ENCODE measurements at places on chromosomes 2 and 18. TPM values are rescaled to one million over a fixed set of nuclear protein-coding genes. Genes with fewer than 3 reads are reported as not detected.

TDRD15 gene
- not detected for total RNA-seq

RFTN2 gene
- 3.7 TPM for total RNA-seq

ARHGAP28 gene
- 7.4 TPM for total RNA-seq

TRMT61B gene
- total RNA-seq, result 11.1 TPM

IHH gene
- not detected for total RNA-seq

ASAP2 gene
- 17.8 TPM for total RNA-seq

KRTCAP3 gene
- not detected for total RNA-seq

CAVIN2 gene
- total RNA-seq, result 28.5 TPM

CD8A gene
- not detected for total RNA-seq

PLCD4 gene
- 0.67 TPM for total RNA-seq

AGPS gene
- total RNA-seq, result 27.8 TPM

AGXT gene
- not detected for total RNA-seq

GPR39 gene
- total RNA-seq, result 3.7 TPM

TMEM247 gene
- not detected for total RNA-seq

LAMA1 gene
- total RNA-seq, result 6.2 TPM

AKAIN1 gene
- total RNA-seq, result not detected

ABCG5 gene
- not detected for total RNA-seq

STEAP3 gene
- total RNA-seq, result 30.8 TPM

HRH4 gene
- not detected for total RNA-seq

ALPP gene
- total RNA-seq, result not detected

MC2R gene
- not detected for total RNA-seq

FAM98A gene
- total RNA-seq, result 45.6 TPM

PRKAG3 gene
- total RNA-seq, result not detected

ALK gene
- total RNA-seq, result not detected

LYPD6 gene
- total RNA-seq, result 4.5 TPM

VSNL1 gene
- total RNA-seq, result 1.0 TPM

ROCK2 gene
- 17.0 TPM for total RNA-seq

CDH2 gene
- 12.0 TPM for total RNA-seq

KIF1A gene
- total RNA-seq, result not detected

KCNG2 gene
- total RNA-seq, result 1.9 TPM

CNGA3 gene
- total RNA-seq, result not detected

Data from bronchus fibroblast of lung (primary cell).